ENCODE measurements at places on chromosomes 12 and 14. TPM values are rescaled to one million over a fixed set of nuclear protein-coding genes. Genes with fewer than 3 reads are reported as not detected.

Gene SYNE2
- total RNA-seq = 8.7 TPM

Gene DIO2
- 10.7 TPM for total RNA-seq

Gene KRT5
- not detected for total RNA-seq

Gene MYF5
- not detected for total RNA-seq

Gene LIN7A
- 0.42 TPM for total RNA-seq

Gene PTPRQ
- 0.02 TPM for total RNA-seq

Gene SDSL
- 22.0 TPM for total RNA-seq

Gene ZNF605
- total RNA-seq = 3.3 TPM

Gene TTC5
- total RNA-seq = 20.4 TPM

Gene TNFRSF1A
- 516 TPM for total RNA-seq

Gene HNF1A
- total RNA-seq = 3.7 TPM

Gene KRT83
- total RNA-seq = 2.5 TPM

Gene NYNRIN
- 0.16 TPM for total RNA-seq

Gene SLC7A7
- 10.1 TPM for total RNA-seq

Gene KRT75
- total RNA-seq = 0.19 TPM
